ENCODE measurements at places on chromosomes 13 and 19. TPM values are rescaled to one million over a fixed set of nuclear protein-coding genes. Genes with fewer than 3 reads are reported as not detected.

The CEACAM7 gene
- not detected for total RNA-seq

The KLHL1 gene
- not detected for total RNA-seq

The VSTM1 gene
- total RNA-seq: not detected

The IL17D gene
- 3.1 TPM for total RNA-seq

The ZNF649 gene
- total RNA-seq: 6.2 TPM

The OR7D2 gene
- 0.17 TPM for total RNA-seq

The SIAH3 gene
- total RNA-seq: not detected

The CEACAM19 gene
- 3.1 TPM for total RNA-seq

The FUT2 gene
- total RNA-seq: under 0.01 TPM

The SLITRK6 gene
- total RNA-seq: 14.6 TPM

The FUZ gene
- total RNA-seq: 34.3 TPM

The MISP3 gene
- total RNA-seq: 0.83 TPM

The LAIR1 gene
- total RNA-seq: not detected

The EHD2 gene
- 106 TPM for total RNA-seq

The LINGO3 gene
- not detected for total RNA-seq

The ADGRE3 gene
- total RNA-seq: not detected

The GAPDHS gene
- total RNA-seq: not detected

The RPL13A gene
- 5,250 TPM for total RNA-seq

The MPHOSPH8 gene
- 18.7 TPM for total RNA-seq

The ATP8B3 gene
- total RNA-seq: 3.0 TPM

The FXYD3 gene
- not detected for total RNA-seq

The LAIR2 gene
- not detected for total RNA-seq

The GRK1 gene
- not detected for total RNA-seq

The ZNF536 gene
- 0.50 TPM for total RNA-seq

The CYP2A7 gene
- not detected for total RNA-seq

The GGN gene
- total RNA-seq: under 0.01 TPM

The EFNB2 gene
- 13.5 TPM for total RNA-seq

The CD33 gene
- not detected for total RNA-seq

The VRK3 gene
- total RNA-seq: 21.3 TPM

The PPM1N gene
- total RNA-seq: 2.8 TPM

The FAM124A gene
- total RNA-seq: 4.8 TPM

The ERICH4 gene
- not detected for total RNA-seq

The COX7A1 gene
- total RNA-seq: 30.0 TPM

The ZNF836 gene
- 13.2 TPM for total RNA-seq

The ZNF724 gene
- total RNA-seq: 3.3 TPM

The NANOS3 gene
- not detected for total RNA-seq

The FUT1 gene
- total RNA-seq: under 0.01 TPM

The STAP2 gene
- 4.4 TPM for total RNA-seq

The PODNL1 gene
- 2.1 TPM for total RNA-seq

The PRR22 gene
- total RNA-seq: 0.26 TPM

The STOML3 gene
- total RNA-seq: not detected

The ZNF574 gene
- 7.7 TPM for total RNA-seq

The CD37 gene
- total RNA-seq: not detected
